Left ventricle myocardium superior (tissue), 1 donor: ENCODE measurements at places on chromosomes 16 and 17. TPM values are rescaled to one million over a fixed set of nuclear protein-coding genes. Genes with fewer than 3 reads are reported as not detected.

GRCh38 chr17:80898716-80899115 is 92.9 kb upstream of the CHMP6 start:
- no peak for DNase-seq

DNA sequence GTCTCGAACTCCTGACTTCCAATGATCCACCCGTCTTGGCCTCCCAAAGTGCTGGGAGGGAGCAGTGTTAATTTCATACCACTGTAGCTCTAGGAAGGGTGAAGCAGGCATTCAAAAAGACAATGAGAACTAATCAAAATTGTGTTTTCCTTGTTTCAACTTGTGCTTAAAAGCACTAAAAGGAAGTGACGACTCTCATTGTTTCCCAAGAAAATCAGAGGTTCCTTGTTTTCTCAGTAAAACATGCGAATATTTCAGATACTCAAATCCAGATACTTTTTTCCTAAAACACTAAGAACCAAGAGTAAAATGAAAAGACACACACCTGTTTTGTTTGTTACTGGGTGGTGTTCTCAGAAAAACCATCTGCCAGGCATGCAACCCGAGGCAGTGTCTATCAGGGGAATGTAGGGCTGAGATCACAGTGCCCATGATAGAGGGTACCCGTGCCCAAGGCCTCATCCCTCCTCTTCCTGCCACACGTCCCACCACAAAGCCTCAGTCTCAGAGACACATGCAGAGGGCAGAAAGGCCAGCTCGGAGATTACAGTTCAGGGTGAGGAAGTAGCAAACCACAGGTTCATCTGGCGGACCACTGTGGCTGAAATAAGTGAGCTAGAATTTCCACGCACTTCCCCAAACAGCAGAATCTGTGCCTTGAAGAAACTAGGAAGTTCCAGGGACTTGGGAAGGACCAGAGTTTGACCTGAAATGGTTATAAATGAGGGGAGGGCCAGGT is 33.7 kb downstream of the GINS3 start:
- DNase-seq, result no peak

DNA sequence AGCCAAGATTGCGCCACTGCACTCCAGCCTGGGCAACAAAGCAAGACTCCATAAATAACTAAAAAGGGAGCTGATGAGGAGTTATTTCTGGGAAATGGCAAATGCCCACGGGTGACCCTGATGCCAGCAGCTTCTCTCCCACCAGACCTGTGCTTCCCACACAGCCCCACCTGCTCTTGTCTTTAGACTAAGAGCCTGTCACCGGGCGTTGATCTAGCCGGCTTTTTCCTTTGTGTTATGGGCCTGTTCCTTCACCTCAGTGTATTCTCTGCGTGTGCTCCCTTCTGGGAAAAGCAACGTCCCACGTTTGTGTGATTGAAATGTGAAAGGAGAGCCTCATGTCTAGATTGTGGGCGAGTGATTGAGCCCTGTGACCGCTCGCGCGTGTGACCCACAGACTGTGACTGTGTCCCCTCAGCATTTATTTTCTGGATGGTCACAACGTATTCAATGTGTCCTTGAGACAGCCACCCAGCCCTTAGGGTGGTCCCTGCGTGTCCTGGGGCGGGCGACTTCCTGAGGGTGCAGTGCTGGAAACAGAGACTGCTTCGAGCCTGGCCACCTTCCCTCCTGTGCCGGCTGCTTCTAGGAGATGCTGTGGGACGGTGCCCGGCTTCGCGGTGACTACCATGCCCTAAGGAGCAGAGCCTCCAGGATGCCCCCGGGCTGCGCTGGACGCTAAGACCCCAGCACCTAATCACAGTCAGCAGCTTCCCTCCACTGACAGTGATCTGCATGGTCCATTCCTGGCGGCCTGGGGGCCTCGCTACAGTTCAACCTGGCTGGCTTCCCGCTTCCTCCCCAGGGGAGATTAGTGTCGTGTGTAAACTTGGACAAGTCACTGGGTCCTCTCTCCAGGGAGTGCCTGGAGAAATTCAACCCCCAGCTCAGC is 7.8 kb upstream of the RNPS1 start:
- DNase-seq, result peak; percentile 62

- no peak for DNase-seq
Measured at GRCh38 chr17:34733333-34733732, 154.0 kb downstream of the TMEM132E start.

DNA sequence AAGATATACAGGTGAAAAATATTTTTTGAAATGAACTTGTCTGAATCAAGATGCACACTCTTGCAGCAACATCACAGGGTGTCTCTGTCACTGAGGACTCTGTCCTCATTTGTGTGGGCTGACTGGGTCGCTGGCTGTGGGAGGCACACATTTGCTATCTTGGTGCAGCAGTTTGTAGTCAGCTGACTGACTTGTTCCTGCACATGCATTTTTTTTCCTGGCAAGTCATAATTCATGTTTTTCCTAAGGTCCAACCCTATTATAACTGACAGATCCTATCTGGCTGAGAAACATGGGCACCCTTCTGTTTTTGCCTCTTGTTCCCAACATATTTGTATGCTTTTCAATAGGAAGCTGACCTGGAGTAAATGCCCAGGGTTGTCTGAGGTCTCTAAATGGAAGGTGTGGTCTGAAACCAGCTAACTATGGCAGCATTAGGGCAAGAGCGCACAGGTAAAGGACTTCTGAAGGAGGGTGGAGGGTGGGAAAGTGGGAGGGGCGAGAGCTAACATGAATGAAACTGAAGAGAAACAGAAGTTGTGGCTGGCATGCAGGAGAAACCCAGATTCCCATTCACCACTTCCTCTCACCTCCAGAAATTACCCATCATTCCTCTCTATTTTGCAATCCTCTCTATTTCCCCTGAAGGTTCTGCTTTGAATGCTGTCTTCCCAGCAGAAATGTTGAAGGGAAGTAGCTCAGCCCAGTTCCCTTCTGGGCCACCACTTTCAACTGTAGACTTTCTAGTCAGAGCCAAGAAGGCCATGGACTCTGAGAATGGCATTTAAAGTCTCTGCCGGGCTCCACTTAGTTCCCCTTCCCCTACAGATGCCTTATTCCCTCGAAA is 166.1 kb downstream of the PRKCA start:
- DNase-seq, result no peak

The AFMID gene
- 45.0 TPM for total RNA-seq
